ENCODE measurements at places on chromosomes 2 and 18.

DNA sequence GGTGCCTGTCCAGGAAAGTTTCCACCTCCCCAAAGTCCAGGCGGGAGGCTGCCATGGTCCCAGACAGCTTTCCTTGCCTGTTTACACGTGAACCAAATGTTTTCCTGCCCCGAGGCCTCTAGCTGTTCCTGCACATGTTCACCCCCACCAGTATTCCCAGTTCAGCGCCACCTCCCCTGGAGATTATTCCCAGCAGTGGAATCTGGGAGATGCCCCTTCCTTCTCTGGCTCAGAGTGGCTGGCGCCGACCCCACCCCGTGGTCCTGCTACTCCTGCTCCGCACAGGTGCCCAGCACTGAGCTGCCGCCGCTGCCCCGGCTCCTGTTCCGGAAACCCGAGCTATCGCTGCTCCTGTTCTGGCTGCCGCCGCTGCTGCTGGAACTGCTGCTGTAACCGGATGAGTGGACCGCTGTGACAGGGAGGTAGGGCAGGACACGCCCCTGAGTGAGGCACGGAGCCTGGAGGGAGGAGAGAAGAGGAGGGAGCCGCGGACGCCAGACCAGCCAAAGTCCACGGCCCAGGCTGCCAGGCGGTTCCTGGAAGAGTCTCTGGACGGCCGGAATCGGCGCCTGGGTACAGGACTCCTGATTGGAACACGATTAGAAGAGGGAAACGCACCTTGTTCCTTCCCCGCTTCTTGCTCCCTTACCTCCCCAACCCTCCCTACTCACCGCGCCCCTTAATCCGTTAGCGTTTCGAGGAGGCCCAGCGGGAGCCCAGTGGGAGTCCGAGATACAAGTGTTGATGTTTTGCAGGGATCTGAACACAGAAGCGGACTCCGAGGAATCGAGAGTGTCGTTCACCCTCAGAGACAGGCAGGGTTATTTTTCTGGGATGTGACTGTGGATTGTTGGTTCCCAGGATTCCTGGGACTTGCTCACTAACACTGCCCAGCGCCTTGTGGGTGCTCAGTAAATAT is at the start of gene PDE11A:
Gene PDE11A (minus strand): TSS at position 395 of the 919 bp plus-strand sequence. CDS start 340 bp downstream, at position 55.
- peak; percentile 99 for DNase-seq

DNA sequence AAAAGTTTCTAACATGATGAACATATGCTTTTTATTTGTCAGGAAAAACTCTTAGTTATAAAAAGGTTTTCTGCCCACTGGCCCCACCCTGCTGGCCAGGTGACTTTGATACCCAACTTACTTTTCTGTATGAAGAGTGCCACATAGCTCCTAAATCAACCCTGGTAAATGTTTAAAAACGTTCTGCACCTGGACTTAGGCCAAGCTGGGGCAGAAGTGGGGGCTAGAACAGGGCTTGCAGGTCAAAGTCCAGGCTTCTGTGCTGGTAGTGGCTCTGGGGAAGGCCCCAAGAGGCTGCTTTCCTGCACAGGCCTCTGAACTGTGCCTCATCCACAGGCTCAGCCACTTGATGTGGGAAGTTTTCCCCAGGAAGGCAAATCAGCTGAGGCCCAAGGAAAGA is 171.7 kb downstream of the ANKRD30B start:
- no peak for DNase-seq

- peak; percentile 25 for DNase-seq
Observed at GRCh38 chr2:75464348-75464946, 96.3 kb downstream of the EVA1A start.

DNA sequence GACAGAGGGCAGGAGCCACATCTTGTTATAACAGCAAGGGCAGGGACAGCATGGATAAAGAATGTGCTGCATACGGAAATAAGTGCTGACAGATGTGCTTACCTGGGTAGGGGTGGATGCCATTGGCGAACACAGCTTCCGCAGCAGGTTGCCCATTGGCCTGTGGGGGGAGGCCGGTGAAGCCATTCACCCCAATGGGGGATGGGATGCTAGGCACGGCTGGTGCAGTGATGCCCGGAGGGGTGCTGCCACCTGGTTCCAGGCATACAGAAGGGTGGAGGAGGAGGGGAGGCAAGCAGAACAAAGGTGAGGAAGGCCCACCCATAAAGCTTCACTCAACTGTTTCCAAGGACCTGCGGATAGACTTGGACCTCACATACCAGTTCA is 294.9 kb downstream of the CELF4 start:
- no peak for DNase-seq

GRCh38 chr2:133717497-133717896 is 149.2 kb upstream of the NCKAP5 start:
- DNase-seq, result no peak

- DNase-seq, result no peak
Observed at GRCh38 chr2:54194761-54195750, 61.0 kb downstream of the TSPYL6 start.

Data from NCI-H510A treated with DMSO at 0.1 percent for 48 hours (cell line).